ENCODE measurements at places on chromosomes 1 and 21.
A peak's percentile ranks its signal among the peaks of the same experiment; 100 is the strongest.

GRCh38 chr1:67564193-67564592, 120.8 kb upstream of the GADD45A start:
- DNase-seq: peak; percentile 63

DNA sequence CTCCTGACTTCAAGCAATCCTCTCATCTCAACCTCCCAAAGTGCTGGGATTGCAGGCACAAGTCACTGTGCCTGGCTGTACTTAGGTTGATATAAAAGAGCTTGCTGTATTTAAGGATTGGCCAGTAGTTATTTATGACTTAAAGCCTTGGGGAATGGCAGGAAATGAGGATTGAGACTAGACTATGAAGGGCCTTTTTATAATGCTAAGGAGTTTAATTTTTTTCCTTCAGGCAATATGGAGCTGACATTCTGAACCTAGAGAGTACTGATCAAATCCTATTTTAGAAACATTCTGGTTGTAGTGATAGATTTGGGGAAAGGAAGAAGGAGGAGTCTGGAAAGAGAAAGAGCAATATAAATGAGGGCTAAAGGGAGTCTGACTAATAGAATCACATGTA, 44.7 kb downstream of the MSH4 start:
- DNase-seq: no peak

GRCh38 chr1:234934611-234935033, 194.0 kb downstream of the TOMM20 start:
- peak; percentile 90 for DNase-seq

DNA sequence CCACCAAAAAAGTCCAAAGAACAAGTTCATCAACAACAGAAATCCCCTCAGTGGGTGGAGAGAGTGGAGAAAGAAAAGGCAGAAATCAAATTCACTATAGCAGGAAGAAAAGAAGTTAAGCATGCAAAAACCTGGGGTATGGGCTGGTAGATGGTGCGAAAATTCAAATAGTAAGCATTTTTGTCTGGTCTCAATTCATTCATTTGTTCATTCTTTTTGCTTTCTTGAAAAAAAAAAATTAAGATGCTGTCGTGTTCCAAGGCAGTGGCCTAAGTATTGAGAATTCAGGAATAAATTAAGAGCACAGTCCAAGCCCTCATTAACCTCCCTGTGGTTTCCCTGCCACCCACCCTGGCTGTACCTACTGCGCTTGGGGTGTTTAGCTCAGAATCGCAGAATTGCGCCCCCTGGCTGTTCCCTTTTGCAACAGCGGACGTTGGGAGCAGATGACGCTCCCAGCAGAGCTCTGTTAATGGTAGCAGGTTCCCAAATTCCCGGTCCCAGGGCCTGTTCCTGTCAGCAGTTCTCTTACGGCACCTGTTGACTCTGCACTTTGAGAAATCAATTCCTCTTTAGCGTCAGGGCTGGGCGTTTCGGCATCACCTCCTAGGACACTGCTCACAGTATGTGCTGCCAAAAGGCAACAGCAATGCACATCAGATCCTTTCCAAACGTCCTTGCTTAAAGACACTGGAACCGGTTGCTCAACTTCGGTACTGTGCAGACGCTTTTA, 34.0 kb upstream of the SSX2IP start:
- DNase-seq: no peak

- no peak for DNase-seq
Observed at GRCh38 chr1:154758346-154758745, 111.7 kb downstream of the KCNN3 start.

- no peak for DNase-seq
Observed at GRCh38 chr1:84086189-84086588, 57.9 kb upstream of the PRKACB start.

DNA sequence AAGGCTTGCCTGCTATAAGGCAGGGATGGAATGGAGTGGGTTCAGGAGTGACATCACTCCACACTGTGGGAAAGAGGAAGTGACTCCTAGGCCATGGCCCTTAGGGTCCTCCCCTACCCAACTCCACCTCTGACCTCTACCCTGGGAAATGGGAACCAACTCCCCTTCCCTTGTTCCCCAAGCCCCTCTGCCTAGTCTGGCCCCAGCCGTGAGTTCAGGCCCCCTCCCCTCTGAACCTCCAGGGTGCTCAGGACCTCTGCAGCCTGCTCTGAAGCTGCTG, 3.8 kb upstream of the GUCA2A start:
- DNase-seq: peak; percentile 77

- DNase-seq: no peak
Observed at GRCh38 chr1:178091986-178092745, 1.7 kb upstream of the RASAL2 start.

DNA sequence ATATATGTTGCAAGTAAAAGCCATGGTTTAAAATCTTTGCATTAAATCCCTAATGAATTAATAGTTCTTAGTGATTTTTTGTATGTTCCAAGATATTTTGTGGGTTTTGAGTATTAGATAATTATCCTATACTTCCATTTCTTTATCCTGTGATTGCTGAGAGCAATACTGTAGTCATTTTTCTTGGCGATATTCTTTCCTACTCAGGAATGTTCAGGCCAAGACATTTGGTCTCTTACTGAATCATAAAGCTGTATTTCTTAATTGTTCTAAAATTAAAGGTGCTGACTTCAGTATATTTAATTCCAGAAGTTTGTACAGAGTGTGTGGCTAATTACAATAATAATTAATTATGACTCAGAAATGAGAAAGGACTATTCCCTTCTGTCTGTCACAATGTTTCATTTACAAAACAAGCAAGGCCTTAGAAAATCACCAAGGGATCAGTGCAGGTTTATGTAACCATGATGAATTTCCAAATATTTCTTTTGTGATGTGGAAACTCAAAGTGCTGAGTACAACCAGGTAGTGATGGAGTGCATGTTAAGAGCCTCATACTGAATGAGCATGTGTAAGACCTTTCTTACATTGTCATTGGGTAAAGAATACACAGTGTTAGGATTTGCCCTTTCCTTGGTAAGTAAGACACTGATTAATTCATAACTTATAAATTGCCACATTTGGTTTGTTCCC, 161.2 kb downstream of the HMCN1 start:
- no peak for DNase-seq

GRCh38 chr1:184049836-184050468, 1.6 kb upstream of the TSEN15 start:
- no peak for DNase-seq

- DNase-seq: peak; percentile 99
Observed at GRCh38 chr1:212794561-212795014, 2.9 kb downstream of the TATDN3 start.

- DNase-seq: no peak
Observed at GRCh38 chr1:221700536-221700935, 41.4 kb downstream of the DUSP10 start.

DNA sequence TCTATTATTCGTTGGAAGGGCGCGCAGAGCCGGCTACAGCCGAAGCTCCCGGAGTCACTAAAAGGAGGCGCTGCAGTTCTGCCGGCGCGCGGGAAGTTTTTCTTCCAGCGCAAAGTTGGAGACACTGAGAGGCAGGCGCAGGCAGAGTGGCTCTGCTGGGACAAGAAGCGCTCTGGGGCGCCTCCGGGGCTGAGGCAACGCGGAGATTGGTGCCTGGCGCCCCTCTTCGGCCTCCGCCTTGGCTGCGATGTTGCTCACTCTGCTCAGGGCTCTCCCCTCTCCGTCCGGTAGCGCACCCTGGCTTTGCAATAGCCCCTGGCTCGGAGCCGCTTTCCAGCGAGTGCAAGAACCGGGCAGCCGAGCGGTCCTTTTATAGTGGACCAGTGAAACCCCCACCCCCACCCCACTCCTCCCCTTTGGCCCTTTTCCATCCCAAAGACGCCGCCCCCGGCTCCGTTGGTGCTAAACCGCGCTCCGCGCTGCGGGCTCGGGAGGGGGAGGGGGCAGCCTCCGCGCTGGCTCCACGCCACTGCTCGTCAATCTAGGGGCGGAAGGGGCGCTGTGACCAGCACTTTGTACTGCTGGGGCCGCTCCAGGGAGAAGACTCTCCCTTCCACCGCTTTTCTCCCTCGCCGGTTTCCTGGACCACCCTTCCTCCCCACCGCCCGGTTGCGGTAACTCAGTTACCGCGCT, at the start of gene ADAMTS1:
Gene ADAMTS1, minus strand, starts transcription at position 344 of the 693 bp plus-strand sequence. CDS start 455 bp downstream, outside the sequence.
- DNase-seq: no peak

- DNase-seq: no peak
Observed at GRCh38 chr1:98923667-98924066, 81.0 kb downstream of the PLPPR5 start.

DNA sequence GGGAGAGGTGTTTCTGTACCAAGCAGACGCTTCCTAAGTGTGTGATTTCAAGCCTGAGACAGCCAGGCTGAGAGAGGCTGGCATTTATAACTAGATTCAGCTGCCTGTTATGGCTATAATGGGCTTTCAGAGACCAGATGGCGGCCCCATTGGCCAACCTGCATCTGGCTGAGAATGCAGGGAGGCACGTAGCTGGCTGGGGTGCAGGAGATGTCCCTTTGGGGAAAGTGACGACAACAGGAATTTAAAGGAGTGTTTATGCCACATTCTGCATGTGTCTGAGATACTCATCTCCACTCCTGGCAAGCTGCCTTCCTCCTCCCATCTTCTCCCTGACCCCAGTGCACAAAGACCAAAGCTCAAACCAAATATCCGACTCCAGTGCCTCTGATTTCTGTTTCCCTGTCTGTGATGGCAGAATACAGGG, 21.3 kb upstream of the CCDC190 start:
- no peak for DNase-seq

All from MV-4-11 (cell line).